Regular cardiac myocyte (primary cell): ENCODE measurements at places on chromosomes 4 and X. TPM values are rescaled to one million over a fixed set of nuclear protein-coding genes. Genes with fewer than 3 reads are reported as not detected.

Gene SPANXB1
- total RNA-seq = not detected in 2 replicates

Gene GK2
- not detected in 2 replicates for total RNA-seq

Gene SMPX
- not detected in 2 replicates for total RNA-seq

Gene ERCC6L
- 0.56 and 11.3 TPM in 2 replicates for total RNA-seq

Gene TCP11X1
- total RNA-seq = not detected in 2 replicates

Gene FNIP2
- 15.0 and 37.5 TPM in 2 replicates for total RNA-seq

Gene CITED1
- not detected in 2 replicates for total RNA-seq

Gene MUC7
- total RNA-seq = not detected in 2 replicates

Gene DMP1
- not detected in 2 replicates for total RNA-seq

Gene PNMA6A
- 0.38 and 2.8 TPM in 2 replicates for total RNA-seq

Gene HERC6
- total RNA-seq = 6.3 and 9.3 TPM in 2 replicates

Gene SSX4B
- not detected in 2 replicates for total RNA-seq

Gene RNF212
- 0.77 and 1.7 TPM in 2 replicates for total RNA-seq

Gene IL21
- not detected in 2 replicates for total RNA-seq
